Activated T-cell treated with anti-CD3 and anti-CD28 coated beads for 4 hours (primary cell): ENCODE measurements at places on chromosomes 5 and 9.

DNA sequence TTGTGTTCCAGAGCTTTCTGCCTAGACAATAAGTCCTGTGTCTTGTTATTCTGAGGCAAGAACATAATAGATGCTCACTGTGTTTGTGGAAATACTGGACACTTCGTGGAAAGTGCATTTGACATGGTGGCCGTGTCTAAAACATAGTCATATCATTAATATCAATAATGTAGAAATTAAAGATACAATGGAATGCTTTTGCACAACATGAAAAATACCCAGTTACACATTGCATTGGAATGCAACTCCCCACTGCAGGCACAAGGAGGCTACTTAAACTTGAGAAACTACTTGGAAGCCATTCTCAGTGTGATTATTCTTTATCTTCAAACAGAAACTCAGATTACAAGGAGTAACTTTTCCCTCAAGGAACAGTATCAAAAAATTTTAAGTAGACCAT, 145.3 kb upstream of the ZNF462 start:
- no peak for DNase-seq

DNA sequence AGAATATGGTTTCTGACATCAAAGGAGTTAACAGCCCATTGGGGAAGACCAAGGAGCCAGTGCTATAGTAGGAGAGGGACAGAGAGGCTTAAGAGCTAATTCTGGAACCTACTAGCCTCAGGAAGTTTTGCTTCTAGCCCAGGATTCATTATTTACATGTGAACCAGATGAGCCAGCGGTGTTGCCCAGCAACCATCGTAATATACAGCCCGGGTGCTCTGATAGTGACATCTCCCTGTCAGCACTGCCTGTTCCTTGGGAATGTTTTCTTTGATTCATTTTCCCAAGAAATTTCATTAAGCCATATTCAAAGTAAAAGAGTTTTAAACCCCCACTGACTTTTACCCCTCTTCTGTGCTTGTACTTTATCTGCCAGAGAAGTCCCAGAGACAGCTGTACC, 217.4 kb upstream of the ADAMTSL1 start:
- no peak for DNase-seq

GRCh38 chr5:53089481-53089991, 20.0 kb downstream of the MOCS2 start:
- DNase-seq: no peak

- DNase-seq: no peak
Observed at GRCh38 chr5:73179730-73180129, 6.7 kb downstream of the TMEM174 start.

GRCh38 chr5:94928891-94929290, 310.4 kb downstream of the SLF1 start:
- DNase-seq: no peak

DNA sequence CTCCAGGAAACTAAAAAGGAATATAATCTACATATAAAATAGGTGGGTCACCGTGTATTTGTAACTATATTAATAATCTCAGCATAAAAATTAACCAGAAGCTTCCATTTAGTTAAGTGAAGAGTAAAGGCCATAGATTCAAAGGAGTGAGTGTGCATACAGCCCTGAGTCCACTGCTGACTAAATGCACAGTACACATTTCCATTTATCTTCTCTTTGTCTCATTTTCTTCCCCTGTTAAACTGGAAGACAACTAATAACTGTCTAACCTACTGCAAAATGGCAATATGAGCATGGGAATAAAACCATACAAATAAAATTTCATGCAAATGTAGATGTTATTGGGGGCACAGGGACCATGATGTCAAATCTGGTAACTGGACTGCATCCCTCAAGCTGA, 59.9 kb upstream of the DAB2 start:
- DNase-seq: no peak

DNA sequence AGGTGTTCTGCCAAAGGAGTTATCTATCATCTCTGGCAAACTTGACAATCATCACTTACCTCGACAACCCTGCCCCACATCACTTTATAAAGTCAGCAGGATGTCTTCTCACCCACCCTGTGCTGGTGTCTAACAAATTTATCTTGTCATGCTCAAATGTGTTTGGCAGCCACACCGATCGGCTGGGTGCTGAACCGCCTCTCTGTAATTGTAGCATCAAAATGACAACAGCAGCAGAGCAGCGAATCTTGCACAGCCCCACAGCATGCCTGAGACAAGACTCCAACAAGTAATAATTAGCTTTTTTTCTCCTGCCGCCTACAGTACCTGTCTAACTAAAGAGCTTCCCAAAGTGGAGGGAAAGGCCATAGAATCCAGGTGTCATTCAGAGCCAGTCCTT, 176.2 kb downstream of the NR3C1 start:
- DNase-seq: no peak

DNA sequence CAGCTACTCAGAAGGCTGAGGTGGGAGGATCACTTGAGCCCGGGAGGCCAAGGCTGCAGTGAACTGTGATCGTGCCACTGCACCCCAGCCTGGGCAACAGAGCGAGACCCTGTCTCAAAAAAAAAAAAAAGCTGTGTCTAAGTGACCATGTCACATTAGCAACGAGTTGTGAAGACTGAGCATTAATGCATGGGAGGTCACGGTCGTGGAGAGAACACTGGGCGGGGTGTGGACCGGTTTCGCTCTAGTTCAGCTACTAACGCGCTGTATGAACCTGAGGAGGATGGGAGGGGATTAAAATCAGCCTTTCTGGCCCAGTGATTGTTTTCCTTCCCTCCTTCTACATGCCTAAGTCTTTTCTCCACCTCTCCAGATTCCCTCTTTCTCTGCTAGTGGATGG, 56.7 kb upstream of the CARTPT start:
- DNase-seq: no peak

- DNase-seq: no peak
Observed at GRCh38 chr9:102521097-102521755, 473.9 kb upstream of the CYLC2 start.

DNA sequence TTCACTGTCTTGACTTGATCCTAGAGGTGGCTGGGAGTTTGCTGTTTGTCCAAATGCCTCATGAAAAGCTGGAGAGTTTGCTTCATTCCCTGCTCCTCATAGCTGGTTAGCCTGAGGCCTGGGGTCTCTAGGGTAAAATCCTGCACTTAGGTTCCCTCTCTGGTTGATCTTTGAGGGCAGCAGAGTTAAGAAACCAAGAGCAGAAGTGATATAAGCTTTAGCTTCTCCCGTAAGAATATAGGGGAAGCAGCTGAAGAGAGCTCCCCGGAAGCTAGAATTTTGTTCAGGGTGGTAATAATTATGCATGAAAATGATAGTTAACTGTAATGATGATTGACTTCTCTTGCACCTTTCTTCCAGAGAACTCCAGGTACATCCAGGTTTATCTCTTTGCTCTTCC, 1.4 kb downstream of the FAM53C start:
- no peak for DNase-seq

DNA sequence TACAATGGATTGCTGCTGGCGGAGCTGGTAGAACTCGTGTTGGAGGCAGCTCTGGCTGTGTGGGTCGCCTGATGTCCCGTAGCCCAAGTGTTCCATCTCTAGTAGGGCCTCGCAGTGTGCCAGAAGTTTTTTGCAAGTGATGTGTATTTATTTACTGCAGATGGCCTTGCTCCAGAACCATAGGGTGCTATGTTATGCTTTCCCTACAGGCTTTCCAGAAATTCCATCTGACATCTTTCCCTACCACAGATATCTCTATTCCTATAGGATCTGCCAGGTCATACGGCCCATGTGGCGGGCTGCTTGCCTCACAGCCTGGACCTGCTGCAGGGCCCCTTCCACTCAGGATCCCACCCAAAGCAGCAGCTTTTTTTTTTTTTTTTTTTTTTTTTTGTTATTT, 16.9 kb downstream of the ADAMTSL2 start:
- no peak for DNase-seq

- DNase-seq: no peak
Observed at GRCh38 chr5:8683496-8683895, 814.5 kb downstream of the MTRR start.

GRCh38 chr9:16535555-16535954, 334.9 kb downstream of the BNC2 start:
- DNase-seq: no peak

DNA sequence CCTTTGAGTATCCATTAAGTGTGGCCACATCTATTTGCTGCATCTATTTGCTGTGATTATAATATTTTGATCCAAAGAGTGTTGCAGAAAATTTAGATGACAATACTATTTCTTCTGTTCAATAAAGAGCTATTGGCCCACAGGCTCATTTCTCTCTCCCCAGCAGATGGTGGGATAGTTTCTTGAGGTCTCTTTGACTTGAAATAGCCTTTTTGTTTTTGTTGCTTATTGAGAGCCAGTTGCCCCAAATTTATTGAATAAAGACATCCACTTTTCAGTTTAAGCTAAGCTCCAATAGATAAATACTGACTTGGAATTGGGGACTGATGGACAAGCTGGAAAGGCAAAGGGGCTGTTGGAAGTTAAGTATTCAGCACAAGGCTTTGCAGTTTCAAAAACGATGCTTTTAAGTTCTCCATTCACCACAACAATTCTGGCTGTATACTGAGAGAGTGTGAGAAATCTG, 290.1 kb upstream of the MPDZ start:
- DNase-seq: no peak

GRCh38 chr9:438066-438465, 223.4 kb downstream of the DOCK8 start:
- no peak for DNase-seq

GRCh38 chr9:4620881-4621555, 41.1 kb upstream of the PLPP6 start:
- DNase-seq: no peak

DNA sequence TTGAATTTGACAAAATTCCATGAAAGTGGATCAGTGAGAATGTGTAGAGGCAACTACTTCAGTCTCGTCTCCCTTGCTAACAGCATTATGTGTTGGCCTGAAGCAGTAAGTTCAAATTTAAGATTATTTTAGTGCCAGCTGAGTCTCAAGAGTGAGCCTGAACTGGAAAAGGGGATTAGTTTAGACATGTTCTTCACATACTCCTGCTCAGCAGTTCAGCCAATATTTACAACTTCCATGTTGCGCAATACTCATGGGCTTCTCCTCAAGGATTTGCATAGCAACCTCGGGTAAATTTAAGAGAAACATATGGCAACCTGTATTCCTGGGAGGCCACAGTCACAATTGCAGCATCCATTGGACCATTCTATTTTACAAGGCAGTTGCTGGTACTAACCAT, 553.8 kb downstream of the PTPRD start:
- DNase-seq: no peak

DNA sequence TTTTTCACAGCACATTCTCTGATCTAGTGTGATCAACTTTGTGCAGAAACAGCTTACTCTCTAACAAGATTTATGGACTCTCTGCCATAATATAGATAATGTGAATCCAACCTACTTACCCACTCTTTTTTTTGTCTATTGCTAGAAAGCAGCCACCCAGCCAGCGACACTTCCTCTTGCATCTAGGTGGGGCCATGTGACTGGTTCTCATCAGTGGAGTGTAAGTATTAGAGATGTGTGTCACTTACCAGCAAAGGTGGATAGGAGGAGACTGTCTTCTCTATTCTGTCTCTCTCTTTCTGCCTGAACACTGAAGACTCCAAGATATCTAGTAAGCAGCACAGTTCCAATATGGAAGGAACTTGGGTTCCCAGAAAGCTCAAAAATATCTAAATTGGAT, 174.8 kb downstream of the MCTP1 start:
- no peak for DNase-seq

- no peak for DNase-seq
Observed at GRCh38 chr5:76524868-76525267, 98.3 kb downstream of the F2RL2 start.

- no peak for DNase-seq
Observed at GRCh38 chr9:3827175-3827574, 301.4 kb upstream of the RFX3 start.

DNA sequence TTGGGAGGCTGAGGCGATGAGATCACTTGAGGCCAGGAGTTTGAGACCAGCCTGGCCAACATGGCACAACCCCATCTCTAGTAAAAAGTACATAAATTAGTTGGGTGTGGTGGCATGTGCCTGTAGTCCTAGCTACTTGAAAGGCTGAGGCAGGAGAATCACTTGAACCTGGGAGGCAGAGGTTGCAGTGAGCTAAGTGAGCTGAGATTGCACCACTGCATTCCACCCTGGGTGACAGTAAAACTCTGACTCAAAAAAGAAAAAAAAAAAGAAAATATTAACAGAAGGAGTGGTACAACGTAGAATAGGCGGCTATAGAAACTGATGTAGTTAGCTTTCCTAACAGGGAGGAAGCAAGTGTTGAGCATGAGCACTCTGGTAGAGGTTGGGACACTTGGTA, 59.9 kb downstream of the PBX3 start:
- no peak for DNase-seq

DNA sequence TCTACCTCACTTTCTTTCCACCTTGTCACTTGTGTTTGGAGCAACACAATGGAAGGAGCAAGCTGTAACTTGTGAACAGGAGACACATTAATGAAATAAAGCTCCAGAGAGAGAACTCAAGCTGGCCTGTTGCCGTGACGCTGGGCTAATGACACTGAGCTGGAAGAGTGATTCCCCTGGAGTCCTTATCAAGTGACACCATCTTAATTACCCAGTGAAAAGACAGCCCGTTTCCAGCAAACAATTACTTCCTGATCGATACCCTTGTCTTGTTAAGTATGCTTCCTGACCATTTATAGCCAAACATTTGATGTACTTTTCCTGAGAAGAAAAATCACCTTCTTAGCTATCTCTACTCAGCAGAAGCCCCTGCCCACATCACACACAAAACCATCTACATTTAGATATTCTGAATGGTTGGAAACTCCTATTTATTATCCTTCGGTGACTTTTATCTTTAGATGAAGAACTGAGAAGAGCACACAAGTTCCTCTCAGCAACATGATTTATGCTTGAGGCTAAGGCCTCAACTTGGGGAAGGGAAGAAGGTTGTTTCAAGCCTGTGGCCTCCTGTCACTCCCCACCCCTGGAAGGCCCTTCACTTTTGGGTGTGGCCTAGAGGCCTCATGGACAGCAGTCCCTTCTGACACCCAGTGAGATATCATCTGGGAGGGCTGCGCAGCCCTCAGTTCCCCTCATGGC, 34.1 kb downstream of the CRHBP start:
- no peak for DNase-seq

DNA sequence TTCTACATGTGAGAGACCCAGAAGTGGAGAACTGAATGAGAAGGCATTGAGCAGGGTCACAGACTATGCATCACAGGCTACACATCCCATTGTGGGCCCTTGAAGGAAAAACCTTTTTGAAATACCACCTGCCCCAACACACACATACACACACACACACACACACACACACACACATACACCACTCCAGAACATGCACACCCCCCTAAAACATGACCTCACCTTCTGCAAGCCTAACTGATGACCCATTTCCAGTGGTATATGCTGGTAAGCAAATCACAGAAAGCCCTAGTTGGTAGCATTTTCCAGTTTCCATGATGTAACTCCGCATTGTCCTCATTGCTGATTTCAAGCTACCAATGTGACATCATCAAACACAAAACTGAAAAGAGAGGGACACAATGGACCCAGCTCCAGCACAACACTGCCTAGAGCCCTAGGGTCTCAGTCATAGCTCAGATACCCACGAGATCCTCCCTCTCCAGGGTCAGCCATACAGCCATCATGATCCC, 36.4 kb downstream of the THBS4 start:
- DNase-seq: no peak

GRCh38 chr5:24789611-24790351, 145.0 kb upstream of the CDH10 start:
- DNase-seq: no peak

- no peak for DNase-seq
Observed at GRCh38 chr9:99030092-99030511, 74.8 kb upstream of the TGFBR1 start.

- no peak for DNase-seq
Observed at GRCh38 chr9:134225816-134226215, 61.5 kb upstream of the RNU6ATAC start.

GRCh38 chr5:96256795-96257470, 176.1 kb downstream of the PCSK1 start:
- no peak for DNase-seq
